Stimulated activated CD8-positive, alpha-beta memory T cell treated with anti-CD3 and anti-CD28 coated beads, Interleukin-15, amount 100 ng/mL, for 48 hours (primary cell): ENCODE measurements at places on chromosomes 4 and X.
A peak's percentile ranks its signal among the peaks of the same experiment; 100 is the strongest.

- no peak for DNase-seq
Observed at GRCh38 chr4:143186212-143186611, 1.5 kb downstream of the USP38 start.

DNA sequence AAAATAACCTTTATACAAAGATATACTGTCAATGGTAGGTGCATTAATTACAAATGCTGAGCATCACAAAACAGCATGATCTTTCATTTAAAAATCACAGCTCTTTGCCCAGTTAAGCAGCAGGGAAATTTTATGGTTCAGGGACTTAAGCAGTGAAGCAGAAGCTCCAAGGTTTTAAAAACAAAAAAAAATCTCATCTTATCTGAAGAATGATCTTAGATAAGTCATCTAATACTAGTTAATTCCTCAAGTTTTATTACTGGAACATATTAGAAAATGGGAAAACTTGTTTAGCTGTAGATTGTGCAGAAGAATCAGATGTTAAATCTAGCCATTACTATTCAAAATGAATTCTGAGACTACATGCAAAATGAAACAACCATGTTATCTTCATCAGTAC, 289.9 kb downstream of the GASK1B start:
- no peak for DNase-seq

- no peak for DNase-seq
Observed at GRCh38 chr4:181200076-181200475, 1043.1 kb upstream of the TENM3 start.

GRCh38 chrX:40090050-40090804, 7.5 kb downstream of the BCOR start:
- DNase-seq = no peak

- DNase-seq = no peak
Observed at GRCh38 chr4:146638333-146638785, 334 bp upstream of the POU4F2 start.

DNA sequence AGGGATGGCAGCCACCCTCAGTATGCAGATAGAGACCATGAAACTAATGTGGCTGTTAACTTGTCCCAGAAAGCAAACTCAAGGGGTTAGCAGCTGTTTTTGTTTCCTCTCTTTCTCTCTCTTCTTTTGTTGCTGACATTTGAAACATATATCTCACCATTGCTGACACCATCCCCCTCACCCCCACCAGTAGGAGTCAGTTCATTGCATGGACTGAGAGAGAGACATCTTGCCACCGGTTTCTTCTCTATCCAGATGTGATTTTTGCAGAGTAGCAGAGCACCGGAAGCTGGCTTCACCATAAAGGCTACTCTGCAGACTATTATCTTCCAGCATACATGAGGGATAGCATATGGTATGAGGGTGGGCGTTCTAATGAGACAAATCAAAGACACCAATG, 177.1 kb upstream of the FRG1 start:
- DNase-seq = no peak

- no peak for DNase-seq
Observed at GRCh38 chrX:150308532-150309157, 54.5 kb upstream of the MAMLD1 start.

DNA sequence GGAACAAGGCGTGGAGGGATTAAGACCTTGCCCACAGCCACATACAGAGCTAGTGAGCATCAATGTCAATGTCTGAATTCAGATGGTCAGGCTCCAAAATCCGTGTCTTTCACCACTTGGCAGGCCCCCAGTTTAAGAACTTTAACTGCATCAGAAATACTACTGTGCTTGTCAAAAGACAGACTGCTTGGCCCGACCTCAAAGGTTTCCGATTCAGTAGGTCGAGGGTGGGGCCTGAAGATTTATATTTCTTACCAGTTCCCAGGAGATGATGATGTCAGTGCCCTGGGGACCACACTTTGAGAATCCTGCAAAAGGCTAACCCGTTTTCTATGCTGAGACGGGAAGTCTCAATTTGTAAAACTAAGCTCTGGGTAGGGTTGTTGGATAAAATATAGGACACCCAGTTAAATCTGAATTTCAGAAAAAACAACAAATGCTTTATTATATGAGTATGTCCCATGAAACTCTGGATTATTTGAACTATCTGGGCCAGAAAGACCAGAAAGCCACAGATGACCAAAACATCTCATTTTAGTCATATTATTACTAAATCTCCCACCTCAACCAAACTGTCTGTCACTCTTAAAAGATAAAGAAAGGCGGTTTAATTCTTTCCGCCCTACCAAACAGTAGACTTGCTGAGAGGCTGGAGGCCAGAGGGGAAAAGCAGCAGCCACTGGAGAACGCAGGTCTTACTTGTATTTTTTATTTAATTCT, 42.7 kb downstream of the GATB start:
- DNase-seq = no peak

DNA sequence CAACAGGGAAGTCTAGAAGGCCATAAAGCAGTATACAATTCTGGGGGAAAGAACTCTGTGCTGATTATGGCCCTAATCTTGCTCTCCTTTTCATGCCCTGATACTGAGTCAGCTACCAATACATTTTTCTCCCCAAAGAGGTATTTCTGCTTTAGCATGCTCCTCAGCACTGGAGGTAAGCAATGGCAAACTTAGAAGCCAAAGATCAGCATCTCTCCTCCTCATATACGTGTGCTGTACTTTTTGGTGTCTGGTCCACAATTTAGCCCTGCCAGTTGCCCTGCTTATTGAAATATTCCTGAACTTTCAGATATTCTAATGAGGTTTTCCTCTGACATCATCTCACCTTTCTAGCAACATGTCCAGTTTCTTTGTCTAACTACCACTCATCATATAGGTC, 226.2 kb downstream of the FSTL5 start:
- no peak for DNase-seq

DNA sequence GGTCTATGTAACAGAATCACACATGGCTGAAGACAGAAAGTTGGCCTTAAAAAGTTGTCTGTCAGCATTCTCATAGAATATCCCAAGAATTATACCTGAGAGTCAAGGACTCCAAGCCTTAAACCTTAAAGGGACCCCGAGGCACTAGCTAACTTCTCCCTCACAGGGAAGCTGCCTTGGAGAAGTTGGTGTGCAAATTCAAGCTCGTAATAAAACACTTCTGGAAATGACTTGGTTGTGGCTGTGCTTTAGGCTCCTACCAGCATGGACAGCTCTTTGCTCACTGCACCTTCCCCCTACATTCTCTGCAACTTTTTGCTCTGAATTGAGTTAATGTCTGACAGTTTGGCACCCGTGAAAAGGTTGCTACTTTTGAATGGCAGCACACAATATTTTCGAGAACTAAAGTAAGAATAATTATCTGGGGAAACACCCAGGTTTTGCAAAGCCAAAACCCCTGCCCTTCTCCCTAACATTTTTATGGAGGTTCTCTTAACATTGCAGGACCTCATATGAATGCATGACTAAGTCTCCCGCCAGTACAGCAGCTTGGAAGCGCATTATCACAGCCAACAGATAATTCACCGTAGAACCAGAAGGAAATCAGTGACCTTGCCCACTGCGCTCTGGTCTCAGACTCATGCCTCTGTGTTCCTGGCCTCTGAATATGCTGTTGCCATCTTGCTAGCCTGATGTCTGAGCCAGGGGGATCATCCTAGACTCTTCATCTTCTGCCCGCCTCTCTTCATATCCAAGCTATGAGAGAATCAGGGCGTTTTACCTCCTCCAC, 91.0 kb downstream of the MGST2 start:
- no peak for DNase-seq

GRCh38 chr4:52982255-52982945, 120.3 kb downstream of the RASL11B start:
- DNase-seq = no peak

DNA sequence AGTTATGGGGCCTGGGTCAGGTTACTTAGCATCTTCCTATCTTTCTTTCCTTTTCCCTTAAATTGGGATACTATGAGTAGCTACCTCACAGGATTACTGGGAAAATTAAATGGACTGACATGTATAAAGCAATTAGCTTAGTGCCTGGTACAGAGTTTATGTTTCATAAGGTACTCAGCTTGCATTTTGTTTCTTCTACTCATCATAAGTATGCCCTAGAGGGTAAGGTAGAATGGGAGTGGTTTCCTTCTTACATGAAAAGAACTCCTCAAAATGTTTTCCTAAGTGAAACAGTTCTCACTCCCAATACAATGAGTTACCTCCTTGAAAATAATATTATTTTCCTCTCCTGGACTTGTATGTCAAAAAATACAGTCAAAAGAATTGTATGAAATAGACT, 75.7 kb downstream of the NPFFR2 start:
- no peak for DNase-seq

DNA sequence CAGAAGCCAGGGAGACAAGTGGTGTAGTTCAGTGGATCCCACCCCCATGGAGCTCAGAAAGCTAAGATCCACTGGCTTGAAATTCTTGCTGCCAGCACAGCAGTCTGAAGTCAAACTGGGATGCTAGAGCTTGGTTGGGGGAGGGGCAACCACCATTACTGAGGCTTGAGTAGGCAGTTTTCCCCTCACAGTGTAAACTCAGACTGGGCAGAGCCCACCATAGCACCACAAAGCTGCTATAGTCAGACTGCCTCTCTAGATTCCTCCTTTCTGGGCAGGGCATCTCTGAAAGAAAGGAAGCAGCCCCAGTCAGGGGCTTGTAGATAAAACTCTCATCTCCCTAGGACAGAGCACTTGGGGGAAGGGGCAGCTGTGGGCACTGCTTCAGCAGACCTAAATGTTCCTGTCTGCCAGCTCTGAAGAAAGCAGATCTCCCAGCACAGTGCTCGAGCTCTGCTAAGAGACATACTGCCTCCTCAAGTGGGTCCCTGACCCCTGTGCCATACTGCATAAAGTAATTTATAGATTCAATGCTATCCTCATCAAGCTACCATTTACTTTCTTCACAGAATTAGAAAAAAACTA, 163.2 kb downstream of the HHIP start:
- no peak for DNase-seq

GRCh38 chr4:155908187-155909139, 5.0 kb downstream of the TDO2 start:
- no peak for DNase-seq

- DNase-seq = no peak
Observed at GRCh38 chr4:184310881-184311709, 93.4 kb upstream of the ENPP6 start.

- DNase-seq = no peak
Observed at GRCh38 chr4:61924131-61924530, 724.0 kb downstream of the ADGRL3 start.

GRCh38 chr4:25439918-25440477, 62.9 kb downstream of the ANAPC4 start:
- peak; percentile 17 for DNase-seq

GRCh38 chr4:158807691-158808090, 38.9 kb downstream of the FNIP2 start:
- DNase-seq = no peak

DNA sequence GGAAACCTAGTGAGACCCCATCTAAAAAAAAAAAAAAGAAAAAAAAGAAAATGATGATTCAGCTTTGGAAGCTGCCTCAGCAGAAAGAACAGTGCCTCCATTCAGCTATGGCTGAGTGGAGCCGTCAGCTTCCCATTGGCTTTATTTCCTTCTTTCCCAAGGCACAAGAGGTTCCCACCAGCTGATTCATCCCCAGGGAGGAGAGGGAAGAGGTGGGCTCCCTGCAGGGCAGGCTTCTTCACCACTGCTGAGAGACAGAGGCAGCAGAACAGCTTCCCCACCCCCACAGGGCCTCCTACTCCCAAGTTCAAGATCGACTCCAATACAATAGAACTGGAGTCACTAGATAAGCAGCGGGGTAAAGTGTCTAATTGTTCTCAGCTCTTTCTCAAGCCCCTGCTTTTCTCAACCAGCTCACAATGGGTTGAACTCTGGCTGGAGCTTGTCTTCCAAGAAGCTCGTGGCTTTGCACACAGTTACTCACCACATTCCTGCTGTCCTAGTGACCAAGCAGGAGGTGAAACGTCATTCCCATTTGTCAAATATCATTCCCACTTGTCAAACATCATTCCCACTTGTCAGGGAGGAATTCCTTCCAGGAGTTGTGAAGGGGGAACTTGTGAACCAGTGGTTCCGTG, 47.8 kb downstream of the FHDC1 start:
- DNase-seq = no peak

DNA sequence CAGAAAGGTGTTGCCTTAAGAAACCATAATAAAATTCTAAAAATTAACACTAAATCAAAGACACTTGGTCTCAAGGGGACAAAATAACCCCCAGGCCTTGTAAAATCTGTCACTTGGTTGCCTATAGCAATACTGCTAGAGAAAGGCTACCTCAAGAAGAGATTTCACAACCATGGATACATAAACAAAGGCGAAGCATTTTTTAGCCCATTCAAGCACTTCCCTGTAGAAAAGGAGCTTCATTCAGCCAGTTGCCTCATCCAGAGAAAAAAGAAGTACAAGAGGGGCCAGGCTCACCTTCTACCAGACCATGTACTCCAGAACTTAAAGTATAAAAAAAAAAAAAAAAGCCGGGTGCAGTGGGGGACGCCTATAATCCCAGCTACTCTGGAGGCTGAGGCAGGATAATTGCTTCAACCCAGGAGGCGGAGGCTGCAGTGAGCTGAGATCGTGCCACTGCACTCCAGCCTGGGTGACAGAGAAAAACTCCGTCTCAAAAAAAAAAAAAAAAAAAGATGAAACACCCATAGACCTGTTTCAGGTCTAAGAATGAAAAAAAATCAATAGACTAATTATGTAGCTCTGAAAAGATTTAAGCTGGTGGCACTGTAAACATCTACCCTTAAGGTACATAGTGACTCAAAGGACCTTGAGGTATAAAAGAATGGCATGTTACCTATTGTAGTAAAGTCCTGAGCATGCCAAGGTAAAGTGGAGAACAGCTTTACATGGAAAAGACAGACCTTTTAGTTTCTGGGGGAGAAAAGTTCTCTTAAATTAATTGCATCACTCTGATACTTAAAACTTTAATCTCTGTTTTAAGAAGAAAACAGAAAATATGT, 18.0 kb downstream of the RUFY3 start:
- no peak for DNase-seq

GRCh38 chr4:37717576-37717975, 31.4 kb upstream of the RELL1 start:
- DNase-seq = no peak

GRCh38 chr4:122688529-122689140, 43.9 kb upstream of the BBS12 start:
- no peak for DNase-seq

- DNase-seq = no peak
Observed at GRCh38 chr4:156313497-156313896, 359.8 kb upstream of the CTSO start.

DNA sequence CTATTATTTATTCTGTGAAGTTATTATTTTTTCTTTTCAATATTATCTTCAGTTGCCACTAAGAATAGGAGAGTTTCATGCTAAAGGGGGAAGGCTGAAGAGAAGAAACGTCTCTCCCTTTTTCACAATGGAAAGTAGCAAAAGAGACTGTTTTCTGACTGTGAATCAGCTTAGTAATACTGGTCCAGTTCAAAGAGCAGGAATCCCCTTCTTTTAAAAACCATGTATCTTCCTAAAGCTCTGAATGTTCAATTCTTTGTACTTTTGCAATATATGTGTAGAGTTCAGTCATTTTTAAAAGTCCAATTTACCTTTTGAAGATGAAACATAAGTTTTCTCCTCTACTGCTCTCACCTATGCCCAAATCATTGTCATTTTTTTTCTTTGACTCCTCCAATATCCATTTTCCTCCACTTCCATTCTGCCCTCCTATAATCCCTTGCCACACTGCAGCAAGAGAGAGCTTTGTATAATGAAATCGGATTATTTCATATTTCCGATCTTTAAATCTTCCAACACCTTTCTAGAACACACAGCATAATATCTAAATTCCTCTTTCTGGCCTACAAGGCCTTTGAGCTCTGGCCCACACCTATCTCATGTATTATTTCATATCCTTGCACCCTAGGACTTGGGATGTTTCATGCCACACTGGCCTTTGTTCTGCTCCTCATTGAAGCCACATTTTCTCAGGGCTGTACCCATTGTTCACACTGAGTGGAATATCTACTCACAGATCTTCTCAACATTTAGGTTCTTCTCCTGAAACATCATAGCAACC, 195.3 kb downstream of the CAMK2D start:
- DNase-seq = no peak
